ENCODE measurements at places on chromosomes 1 and 21.
A peak's percentile ranks its signal among the peaks of the same experiment; 100 is the strongest.

GRCh38 chr21:28439251-28439650, 553.4 kb downstream of the LTN1 start:
- DNase-seq: no peak

DNA sequence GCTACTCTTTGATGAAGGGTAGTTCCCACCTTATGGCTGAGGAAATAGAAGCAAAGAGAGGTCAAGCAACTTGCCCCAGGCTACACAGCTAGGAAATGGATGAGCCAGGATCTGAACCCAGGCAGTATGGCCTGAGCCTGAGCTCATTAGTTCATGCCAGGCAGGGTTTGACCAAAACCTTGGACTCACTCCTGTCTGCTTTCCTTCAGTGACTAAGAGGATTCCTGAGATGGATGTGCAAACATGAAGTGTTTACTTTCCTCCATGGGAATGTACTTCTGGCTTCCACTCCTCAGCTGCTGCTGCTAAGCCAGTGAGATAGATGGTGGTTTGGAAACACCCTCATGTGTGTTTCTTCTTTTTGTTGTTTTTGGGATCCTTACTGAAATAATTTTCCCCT, 35.1 kb upstream of the ERRFI1 start:
- no peak for DNase-seq

DNA sequence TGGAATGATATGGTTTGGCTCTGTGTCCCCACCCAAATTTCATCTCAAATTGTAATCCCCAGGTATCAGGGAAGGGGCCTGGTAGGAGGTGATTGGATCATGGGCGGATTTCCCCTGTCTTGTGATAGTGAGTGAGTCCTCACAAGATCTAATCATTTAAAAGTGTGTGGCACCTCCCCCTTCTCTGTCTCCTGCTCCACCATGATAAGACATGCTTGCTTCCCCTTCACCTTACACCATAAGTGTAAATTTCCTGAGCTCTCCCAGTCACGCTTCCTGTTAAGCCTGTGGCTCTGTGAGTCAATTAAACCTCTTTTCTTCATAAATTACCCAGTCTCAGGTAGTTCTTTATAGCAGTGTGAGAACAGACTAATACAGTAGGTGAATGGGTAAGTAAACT, 109.3 kb downstream of the DMRTB1 start:
- no peak for DNase-seq

DNA sequence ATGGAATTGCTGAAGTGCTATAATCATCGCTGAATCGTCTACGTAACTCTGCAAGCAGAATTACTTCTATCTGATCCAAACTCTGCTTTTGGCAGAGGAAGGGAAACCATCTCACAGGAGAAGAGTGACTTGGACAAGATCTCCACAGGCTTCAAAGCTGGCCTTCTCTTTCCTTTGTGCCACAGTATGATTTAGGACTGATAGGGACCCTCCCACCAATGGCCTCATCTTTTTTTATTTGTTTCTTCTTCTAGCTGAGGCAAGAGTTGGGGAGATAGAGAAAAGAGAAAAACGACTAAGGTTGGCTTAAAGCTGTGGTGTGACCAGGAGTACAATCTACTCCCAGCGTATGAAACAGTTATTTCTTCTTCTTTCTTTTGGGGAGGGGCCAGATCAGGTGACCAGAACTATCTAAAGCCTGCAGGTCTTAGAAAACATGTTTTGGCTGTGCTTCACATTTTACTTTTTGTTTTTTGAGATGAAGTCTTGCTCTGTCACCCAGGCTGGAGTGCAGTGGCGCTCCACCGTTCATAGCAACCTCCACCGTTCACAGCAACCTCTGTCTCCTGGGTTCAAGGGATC, 35.0 kb downstream of the ZNF496 start:
- DNase-seq: no peak

DNA sequence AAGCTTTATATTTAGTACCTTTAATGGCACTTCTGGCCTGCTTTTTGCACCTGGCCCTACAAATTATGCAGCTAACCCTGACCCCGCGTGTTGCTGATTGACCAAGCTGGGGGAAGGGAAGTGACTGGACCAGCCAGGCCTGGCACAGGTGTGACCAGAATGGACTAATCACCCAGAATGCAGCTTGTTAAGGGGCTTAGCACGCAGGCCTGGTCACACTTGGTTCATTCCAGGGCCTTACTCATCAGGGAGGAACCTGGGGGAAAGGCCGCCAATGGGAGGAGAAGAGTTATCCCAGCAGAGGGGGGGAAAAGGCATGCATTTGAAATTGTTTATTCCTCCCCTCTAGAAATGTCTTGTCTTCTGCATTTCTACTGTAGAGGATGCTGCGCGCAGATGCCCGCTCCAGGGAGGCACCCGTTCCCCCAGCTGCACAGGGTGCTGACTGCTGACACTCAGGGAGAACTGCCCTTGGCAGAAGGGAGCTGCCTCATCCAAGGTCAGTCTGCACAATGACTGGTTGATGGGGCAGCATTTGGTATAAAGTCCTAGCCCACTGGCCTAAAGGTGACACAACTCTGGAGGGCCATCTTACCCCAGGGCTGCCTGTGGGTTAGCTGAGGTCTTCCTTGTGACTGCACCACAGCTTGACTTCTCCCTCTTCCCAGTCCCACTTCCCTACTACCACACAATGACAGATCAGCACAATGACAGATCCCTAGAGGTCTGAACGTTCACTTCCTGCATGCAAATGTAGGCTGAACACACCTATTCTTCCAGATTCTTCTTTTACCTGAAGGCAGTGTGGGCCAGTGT, 29.0 kb downstream of the DHCR24 start:
- no peak for DNase-seq

- DNase-seq: no peak
These were observed 23.1 kb downstream of the GPR137B start for GRCh38 chr1:236165238-236165981.

DNA sequence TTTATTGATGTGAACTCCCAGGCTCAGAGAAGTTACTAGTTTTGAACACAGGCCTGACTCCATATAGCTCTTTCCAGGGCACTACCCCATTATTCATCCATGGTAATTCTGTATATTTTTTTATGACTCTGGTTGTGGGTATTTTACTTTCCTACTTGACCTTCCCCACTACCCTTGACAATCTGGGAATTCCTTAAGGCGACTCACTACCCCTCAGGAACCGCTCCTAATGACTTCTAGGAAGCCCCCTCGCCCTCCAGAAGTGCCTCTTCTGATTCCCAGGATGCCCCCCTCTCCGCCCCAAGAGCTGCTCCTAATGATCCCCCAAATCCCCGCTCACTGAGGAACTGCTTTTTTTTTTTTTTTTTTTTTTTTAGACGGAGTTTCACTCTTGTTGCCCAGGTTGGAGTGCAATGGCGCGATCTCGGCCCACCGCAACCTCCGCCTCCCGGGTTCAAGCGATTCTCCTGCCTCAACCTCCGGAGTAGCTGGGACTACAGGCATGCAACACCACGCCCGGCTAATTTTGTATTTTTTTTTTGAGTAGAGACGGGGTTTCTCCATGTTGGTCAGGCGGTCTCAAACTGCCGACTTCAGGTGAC, 972 bp upstream of the KDM4A start:
- no peak for DNase-seq

- peak; percentile 38 for DNase-seq
These were observed 40.6 kb downstream of the MAPKAPK2 start for GRCh38 chr1:206725109-206725963.

- peak; percentile 29 for DNase-seq
These were observed 1.9 kb upstream of the OR13G1 start for GRCh38 chr1:247681288-247681897.

DNA sequence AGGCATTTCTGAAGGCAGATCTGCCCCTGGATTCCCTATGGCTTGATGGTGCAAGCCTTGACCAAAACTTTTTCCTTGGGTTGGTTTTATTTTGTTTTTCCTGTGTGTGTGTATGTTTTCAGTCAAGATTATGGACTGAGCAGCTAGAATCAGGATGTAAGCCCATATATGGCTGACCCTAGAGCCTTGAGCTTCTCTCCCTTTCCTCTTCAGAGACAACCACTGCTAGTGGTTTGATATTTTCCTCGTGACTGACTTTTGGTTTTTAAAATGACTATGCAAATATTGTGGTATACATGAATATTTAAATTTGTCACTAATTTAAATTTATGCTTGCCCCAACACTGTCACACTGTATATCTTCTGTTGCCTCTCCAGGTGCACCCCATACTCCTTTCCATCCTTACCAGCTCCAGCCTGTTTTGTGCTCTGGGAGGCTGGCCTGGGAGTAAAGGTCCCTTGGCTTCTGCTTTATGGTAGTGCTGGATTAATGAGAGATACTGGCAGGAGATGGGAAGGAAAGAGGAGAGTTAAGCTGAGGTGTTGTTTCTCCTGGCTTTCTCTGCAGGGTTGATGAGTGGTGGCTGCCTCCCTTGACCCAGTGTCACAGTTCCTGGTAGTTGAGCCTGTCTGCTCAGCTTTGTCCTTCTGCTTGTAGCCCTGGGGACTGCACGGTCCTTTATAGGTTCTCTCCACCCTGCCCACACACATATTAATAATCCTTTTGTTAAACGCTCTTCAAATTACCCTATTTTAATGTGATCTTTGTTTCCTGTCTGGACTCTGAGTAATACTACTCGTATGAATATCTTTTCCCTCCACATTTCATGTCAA, 44.4 kb downstream of the RWDD3 start:
- peak; percentile 11 for DNase-seq

- DNase-seq: no peak
These were observed 218.0 kb downstream of the DENND1B start for GRCh38 chr1:197557302-197557701.

- DNase-seq: peak; percentile 57
These were observed 19.4 kb downstream of the PDE4B start for GRCh38 chr1:65812065-65812464.

GRCh38 chr1:111644506-111644905, 24.9 kb downstream of the RAP1A start:
- DNase-seq: no peak

GRCh38 chr21:35099310-35099709, 50.2 kb upstream of the RUNX1 start:
- no peak for DNase-seq

DNA sequence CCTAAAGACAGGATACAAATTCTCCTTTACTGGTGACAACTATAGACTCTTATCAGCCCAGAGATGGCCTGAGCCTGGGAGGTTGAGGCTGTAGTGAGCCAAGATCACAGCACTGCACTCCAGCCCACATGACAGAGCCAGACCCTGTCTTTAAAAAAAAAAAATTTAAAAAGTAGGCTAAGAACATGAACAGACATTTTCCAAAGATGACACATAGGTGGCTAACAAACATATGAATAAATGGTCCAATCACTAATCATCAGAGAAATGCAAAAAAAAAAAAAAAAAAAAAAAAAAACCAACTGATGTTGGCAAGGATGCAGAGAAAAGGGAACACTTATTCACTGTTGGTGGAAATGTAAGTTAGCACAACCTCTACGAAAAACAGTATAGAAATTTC, 65.0 kb downstream of the TOR3A start:
- DNase-seq: peak; percentile 25

GRCh38 chr1:29454616-29455380, 218.5 kb downstream of the PTPRU start:
- no peak for DNase-seq

DNA sequence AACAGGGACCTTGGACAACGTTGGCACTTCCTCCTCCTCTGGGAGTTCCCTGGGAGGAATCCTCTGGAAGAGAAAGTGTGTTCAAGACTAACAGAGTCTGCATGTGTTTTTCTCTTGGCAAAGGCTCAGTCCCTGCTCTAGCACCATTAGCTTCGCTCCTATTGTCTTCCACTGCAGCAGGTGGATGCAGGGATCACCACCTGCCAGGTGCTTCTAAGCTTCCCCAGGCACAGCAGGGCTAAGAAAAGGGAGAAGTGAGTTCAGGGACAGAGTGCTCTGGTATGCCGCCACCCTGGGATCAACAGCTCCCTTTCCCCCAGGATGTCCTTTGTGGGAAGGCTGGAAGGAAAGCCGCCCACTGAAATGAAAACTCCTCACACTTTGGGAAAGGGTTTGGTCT, 43.9 kb upstream of the IL20 start:
- DNase-seq: no peak

DNA sequence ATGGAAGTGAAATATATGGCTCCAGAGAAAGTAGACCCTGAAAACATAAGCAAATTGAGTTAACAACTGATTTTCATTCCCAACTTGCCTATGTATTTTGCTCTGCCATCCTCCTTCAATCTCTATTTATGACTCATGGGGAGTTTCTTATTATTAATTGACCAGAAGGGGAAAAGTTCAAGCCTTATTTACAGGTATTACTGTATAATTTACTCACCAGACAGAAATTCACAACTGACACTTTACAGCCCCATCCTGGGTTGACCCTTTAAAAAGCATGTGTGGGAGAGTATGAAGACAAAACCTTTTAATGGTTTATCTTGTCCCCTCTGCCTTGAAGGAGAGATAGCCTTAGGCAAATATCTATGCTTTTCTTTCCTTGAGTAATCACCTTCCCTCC, 39.8 kb upstream of the C1orf53 start:
- no peak for DNase-seq

GRCh38 chr1:177054542-177054941, 110.0 kb downstream of the ASTN1 start:
- no peak for DNase-seq

GRCh38 chr1:243902100-243902499, 52.1 kb upstream of the AKT3 start:
- no peak for DNase-seq

GRCh38 chr1:201515895-201516294, 9.0 kb upstream of the CSRP1 start:
- no peak for DNase-seq

- DNase-seq: no peak
These were observed 20.9 kb downstream of the EPHX1 start for GRCh38 chr1:225830841-225831240.
